Activated CD4-positive, alpha-beta T cell treated with anti-CD3 and anti-CD28 coated beads, Interleukin-2, amount 10 ng/mL, durations not matched to agents 7 days and 5 days (primary cell): ENCODE measurements at places on chromosomes 2 and 18.

GRCh38 chr2:70679259-70679658, 88.7 kb downstream of the ADD2 start:
- no peak for DNase-seq

- DNase-seq: no peak
Observed at GRCh38 chr2:20514596-20515269, 67.9 kb downstream of the RHOB start.

DNA sequence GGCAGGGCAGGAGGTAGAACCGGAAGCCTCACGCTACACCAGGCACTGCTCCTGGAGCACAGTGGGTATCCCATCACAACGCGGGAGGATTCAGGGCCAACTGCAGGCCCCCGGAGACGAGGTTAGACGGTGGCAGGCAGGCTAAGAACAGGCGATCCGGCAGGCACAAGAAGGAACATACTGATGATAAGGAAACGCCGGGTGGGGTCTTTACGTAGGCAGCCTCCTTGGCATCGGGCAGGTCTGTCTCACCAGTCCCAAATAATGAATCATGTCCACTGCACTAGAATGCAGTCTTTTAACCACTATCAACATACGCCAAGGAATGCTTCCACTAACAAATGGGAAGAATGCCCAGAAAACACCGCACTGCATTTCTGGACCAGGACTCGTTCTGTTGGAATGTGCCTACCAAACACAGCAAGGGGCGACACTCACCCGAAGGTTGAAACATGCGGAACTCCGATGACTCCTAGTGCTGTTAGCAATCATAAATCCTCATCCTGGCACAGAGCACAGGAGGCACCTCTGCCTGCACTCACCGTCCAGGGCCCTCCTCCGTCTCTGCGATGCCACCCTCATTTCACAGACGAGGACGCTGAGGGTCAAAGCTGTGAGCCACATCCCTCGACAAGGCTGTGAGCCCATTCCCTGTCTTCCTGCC, 35.2 kb downstream of the ZNF516 start:
- DNase-seq: no peak

- no peak for DNase-seq
Observed at GRCh38 chr2:196473617-196474016, 165.9 kb upstream of the CCDC150 start.

DNA sequence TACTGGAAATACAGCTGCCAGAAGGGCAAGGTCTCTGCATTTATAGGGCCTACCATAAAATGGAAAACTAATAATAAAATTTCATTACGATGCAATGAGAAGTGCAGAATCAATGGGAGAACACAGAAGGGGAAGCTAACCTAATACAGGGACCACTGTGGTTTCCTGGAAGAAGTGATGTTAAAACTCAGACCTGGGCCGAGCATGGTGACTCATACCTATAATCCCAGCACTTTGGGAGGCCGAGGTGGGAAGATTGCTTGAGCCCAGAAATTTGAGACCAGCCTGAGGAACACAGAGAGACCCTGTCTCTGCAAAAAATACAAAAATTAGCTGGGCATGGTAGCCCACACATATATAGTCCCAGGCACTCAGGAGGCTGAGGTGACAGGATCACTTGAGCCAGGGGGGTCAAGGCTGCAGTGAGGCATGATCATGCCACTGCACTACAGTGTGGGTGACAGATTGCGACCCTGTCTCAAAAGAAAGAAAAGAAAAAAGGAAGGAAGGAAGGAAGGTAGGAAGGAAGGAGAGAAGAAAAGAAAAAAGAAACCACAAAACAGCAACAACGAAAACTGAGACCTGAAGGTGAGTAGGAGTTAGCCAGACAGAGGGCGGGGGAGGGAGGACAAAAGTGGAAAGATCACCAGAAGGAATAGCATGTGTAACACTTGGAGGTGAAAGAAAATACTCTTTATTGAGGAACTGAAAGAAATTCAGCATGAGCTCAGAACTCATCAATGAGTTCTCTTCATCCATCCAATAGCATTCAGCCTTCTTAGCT, 58.3 kb upstream of the DTNA start:
- DNase-seq: no peak

DNA sequence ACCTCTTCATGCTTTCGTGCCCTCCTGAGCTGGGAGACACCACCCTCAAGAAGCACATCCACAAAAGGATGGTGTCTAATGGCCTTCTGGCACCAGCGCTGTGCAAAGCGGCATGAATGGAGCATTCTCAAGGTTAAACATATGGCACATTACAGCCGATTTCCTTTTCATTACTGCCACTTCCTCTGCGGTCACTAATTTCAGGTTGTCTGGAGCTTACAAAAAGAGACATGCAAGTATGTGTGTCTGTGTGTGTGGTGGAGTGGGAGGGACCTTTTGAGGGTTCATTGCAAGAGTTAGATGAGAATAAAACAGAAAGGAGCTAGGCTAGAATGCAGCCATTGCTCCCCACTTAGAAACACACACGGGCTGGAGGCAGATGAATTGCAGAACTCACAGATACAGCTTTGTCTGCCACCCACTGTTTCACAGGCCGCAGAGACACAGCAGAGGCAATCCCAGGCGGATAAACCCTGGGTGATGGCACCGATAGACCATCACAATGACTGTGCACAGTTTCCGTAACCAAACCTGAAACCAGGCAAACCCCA, 76.0 kb downstream of the TGIF1 start:
- DNase-seq: peak; percentile 61

- DNase-seq: peak; percentile 81
Observed at GRCh38 chr2:68766376-68766845, 31.8 kb downstream of the ARHGAP25 start.

GRCh38 chr2:175535631-175536030, 354.1 kb upstream of the ATP5MC3 start:
- no peak for DNase-seq

DNA sequence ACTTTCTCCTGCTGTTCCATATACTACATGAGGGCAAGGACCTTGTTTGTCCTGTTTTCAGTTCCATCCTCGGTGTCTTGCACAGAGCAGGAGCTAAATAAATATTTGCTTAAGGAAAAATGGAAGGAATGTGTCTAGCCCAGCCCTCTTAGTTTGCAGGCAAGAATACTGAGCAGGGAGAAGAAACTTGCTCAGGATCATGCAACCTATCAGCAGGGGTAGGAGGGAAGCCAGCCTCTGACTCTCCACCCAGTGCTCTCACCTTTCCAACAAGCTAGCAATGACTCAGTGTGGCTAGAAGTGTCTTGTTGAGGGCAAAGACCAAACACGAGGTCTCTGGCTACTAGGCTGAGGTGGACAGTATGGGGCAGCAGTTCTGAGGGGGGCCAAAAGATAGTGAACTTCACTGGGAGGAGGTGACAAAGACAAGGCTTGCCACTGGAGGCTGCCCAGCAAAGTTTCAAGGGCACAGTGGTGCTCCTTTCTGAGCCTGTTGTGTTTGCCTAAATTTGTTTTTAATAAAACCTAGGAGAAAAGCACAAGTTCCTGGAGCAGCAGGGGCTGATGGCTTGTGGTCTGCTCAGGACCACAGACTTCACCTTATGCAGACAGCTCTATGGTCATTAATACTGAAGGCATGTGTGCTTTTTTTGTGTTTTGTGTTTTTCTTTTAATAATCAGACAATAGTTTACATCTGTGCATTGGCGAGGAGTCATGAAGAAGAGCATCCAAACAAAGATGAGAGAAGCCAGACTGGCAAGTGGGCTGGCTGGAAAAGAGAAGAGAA, 49.1 kb upstream of the CTAGE1 start:
- DNase-seq: no peak

DNA sequence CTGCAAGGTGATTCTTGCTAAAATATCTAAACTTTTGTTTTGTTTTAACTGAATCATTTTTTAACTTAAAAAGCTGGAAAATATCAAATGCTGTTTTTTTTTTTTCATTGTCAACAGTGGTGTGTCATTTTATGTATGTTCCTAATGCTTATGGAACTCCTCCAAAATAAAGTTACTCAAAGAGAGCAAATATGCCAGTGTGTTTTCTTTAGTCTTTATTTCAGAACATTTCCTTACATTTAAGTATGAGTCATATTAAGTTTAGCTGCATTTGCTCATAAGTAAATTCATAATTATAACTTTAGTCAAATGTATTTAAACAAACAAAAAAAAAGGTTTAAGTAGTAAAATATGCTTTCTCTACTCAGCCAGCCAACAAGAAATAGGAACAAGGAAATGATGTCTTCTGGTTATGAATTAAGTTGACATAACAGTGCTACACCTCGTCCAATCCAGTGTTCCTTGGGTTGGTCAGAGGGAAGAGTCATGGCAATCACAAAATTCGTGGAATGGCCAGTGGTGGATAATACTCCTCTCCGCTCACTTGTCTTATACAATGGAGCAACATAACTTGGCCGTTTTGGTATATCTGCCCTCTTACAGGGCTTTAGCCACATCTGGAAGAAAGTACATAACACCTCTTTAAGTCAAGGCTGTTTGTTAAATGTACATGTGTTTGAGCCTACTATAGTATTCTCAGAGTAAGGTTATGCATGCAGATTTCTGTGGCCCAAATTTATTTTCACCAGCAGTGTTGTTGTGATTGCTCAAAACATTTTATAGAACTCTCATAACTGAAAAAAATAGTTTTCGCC, 80.7 kb downstream of the SLC39A10 start:
- DNase-seq: no peak

GRCh38 chr2:28394331-28394877, 1.7 kb downstream of the FOSL2 start:
- DNase-seq: peak; percentile 25

DNA sequence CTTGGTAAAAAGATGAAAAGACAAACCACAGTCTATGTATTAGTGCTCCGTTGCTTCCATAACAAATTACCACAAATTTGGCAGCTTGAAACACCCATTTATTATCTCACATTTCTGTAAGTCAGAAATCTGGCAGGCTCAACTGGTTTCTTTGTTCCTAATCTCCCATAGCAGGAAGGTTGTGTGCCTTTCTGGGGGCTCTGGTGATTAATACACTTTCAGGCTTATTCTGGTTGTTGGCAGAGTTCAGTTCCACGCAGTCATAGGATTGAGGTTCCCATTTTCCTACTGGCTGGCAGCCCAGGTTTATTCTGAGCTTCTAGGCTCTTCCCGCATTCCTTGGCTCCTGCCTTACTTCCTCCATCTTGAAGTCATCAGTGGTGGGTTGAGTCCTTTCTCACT, 189.3 kb downstream of the ANAPC1 start:
- DNase-seq: no peak

GRCh38 chr2:128474036-128474955, 155.6 kb upstream of the HS6ST1 start:
- no peak for DNase-seq

DNA sequence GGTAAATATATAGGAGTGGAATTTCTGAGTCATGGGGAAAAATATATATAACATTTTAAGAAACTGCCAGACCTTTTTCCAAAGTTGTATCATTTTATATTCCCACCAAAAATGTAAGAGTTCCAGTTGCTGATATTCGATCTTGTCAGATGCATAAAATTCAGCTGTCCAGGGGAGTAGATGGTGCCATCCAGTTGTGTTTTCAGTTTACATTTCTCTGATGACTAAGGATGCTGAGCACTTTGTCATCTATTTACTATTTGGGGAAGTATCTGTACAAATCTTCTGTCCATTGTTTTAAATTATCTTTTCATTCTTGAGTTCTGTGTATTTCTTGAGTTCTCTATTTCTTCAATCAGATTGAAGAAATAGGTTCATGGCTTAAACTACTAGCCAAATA, 126.1 kb downstream of the RTN4 start:
- no peak for DNase-seq

DNA sequence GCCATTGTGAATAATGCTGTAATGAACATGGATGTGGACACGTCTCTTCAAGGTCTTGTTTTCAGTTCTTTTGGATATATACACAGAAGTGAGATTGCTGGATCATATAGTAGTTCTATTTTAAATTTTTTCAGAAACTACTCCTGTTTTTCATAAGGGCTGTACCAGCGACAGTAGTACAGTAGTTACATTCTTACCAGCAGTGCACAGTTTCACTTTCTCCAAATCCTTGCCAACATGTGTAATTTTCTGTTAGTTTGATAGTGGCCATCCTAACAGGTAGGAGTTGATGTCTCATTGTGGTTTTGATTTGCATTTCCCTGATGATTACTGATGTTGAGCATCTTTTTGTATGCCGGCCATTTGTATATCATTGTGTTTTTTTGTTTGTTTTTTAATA, 81.7 kb downstream of the EPC2 start:
- DNase-seq: no peak

- no peak for DNase-seq
Observed at GRCh38 chr18:12580630-12581342, 77.1 kb downstream of the SPIRE1 start.

DNA sequence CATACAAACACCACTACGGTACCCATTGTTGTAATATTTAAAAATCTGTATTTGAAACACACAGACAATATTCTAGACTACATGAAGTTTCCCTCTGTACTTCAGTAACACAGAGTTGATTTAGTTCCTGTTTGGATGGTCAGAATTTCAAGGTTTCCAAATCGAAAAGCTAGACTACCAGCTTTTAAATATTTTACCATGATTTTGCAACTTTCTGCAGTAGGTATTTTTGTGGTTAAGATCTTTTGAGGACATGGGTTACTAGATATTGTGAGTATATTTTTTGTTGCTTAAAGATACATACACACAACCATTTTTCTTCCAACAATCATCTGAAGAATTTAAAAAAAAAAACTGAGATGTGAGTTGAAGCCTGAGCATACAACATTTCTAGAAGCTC, 10.9 kb downstream of the SERPINB5 start:
- DNase-seq: no peak

DNA sequence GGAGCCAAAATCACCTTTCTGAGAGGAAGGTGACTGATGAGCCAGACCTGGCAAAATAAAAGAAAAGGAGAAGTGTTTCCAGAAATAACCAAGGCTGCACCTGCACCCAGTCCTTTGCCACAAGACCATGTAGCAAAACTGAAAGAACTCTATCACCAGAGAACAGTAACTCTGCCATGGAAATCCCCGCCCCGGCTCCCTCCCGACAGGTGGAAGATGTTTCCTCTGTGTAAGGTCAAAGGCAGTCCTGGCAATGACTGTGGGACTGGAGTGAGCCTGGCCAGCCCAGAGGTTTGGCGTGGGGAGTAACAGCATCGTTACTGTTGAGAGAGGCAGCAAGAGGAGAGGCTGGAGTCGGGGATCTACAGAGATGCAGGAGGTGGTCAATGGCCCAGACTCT, 42.3 kb downstream of the SPRED2 start:
- peak; percentile 29 for DNase-seq

- DNase-seq: no peak
Observed at GRCh38 chr2:71905205-71905604, 242.5 kb downstream of the CYP26B1 start.

DNA sequence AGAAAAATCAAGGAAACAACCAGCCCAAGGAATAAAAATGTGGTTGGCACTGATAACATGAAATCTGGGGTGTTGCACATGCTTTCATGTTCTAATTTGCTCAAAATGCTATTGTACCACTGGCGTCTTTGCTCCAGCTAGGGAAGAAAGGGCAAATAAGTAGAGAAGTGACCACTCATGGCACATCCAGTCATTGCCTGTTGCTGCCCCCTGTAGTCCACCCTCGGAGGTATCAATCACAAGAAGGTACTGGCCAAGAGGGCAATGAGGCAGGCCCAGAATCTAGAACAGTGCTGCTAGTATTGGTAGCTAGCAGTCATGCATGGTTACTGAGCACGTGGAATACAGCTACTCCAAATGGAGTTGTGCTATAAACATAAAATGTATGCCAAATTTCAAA, 213.4 kb downstream of the CDCA7 start:
- no peak for DNase-seq

GRCh38 chr18:39057423-39058064, 1491.9 kb upstream of the CELF4 start:
- no peak for DNase-seq
